GM23248 (cell line): ENCODE measurements at places on chromosomes 12 and 14. TPM values are rescaled to one million over a fixed set of nuclear protein-coding genes. Genes with fewer than 3 reads are reported as not detected.

SYNDIG1L gene
- not detected in 2 replicates for total RNA-seq

PLBD1 gene
- 0.51 and 0.65 TPM in 2 replicates for total RNA-seq

ADAMTS20 gene
- not detected in 2 replicates for total RNA-seq

APOF gene
- not detected in 2 replicates for total RNA-seq

ITGB7 gene
- 1.4 and 2.4 TPM in 2 replicates for total RNA-seq

CCDC177 gene
- not detected in 2 replicates for total RNA-seq

KLHL33 gene
- total RNA-seq, result not detected in 2 replicates
